Liver (tissue), 10 donors: ENCODE measurements at places on chromosomes 5 and 9. TPM values are rescaled to one million over a fixed set of nuclear protein-coding genes. Genes with fewer than 3 reads are reported as not detected.

DNA sequence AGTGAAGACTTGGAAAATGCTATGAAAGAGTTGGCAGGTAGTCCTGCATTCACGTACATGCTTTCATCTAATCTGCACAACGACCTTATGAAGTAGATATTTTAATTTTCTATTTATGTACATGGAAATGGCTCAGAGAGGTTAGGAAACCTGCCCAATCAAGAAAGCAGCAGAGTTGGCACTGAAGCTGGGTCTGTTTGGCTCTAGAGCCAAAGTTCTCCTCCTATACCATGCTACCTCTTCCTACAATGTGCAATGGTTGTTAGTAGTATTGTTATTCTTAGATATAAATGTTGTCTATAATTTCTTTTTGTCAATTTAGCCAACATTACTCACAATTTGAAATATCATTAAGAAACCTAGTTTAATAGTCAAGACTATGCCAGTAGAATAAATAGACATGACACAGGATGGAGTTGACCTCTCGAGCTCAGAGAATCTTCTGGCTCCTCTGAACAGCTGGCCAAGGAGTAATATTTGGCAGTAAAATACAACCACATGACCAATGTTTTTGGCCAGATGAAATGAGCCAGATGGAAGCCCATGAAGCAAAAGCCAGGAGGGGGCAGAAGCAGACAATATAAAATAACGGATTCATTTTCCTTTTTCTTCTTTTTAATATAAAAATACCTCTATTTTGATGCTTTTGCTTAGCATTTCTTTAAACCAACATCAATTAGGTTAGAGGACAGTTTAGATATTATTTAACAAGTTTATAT is 542.3 kb downstream of the PDE4D start:
- H3K27me3 ChIP-seq, result no peaks in the 10 kb centered on the region
- no peak for DNase-seq
- no peaks in the 10 kb centered on the region for H3K4me1 ChIP-seq
- no peak overlapping the region for H3K4me3 ChIP-seq
- no peak overlapping the region for H3K27ac ChIP-seq
- no peaks in the 10 kb centered on the region for H3K36me3 ChIP-seq

GRCh38 chr5:76332102-76332501 is 71.0 kb upstream of the IQGAP2 start:
- no peaks in the 10 kb centered on the region for H3K36me3 ChIP-seq
- H3K4me1 ChIP-seq, result peaks cover 3% of the 10 kb centered on the region
- no peaks in the 10 kb centered on the region for H3K27me3 ChIP-seq
- H3K4me3 ChIP-seq, result no peak overlapping the region

- peaks cover 2% of the 10 kb centered on the region for H3K36me3 ChIP-seq
- peaks cover 5% of the 10 kb centered on the region for H3K4me1 ChIP-seq
- peak overlapping the region; percentile 43 for H3K27ac ChIP-seq
- DNase-seq, result no peak
- no peaks in the 10 kb centered on the region for H3K27me3 ChIP-seq
- no peak overlapping the region for H3K4me3 ChIP-seq
Observed at GRCh38 chr9:752201-752600, 89.3 kb upstream of the DMRT1 start.

- H3K4me1 ChIP-seq, result no peaks in the 10 kb centered on the region
- no peak for DNase-seq
- H3K36me3 ChIP-seq, result no peaks in the 10 kb centered on the region
- no peak overlapping the region for H3K4me3 ChIP-seq
- no peaks in the 10 kb centered on the region for H3K27me3 ChIP-seq
- no peak overlapping the region for H3K27ac ChIP-seq
Observed at GRCh38 chr5:170195961-170196360, 36.8 kb upstream of the C5orf58 start.

DNA sequence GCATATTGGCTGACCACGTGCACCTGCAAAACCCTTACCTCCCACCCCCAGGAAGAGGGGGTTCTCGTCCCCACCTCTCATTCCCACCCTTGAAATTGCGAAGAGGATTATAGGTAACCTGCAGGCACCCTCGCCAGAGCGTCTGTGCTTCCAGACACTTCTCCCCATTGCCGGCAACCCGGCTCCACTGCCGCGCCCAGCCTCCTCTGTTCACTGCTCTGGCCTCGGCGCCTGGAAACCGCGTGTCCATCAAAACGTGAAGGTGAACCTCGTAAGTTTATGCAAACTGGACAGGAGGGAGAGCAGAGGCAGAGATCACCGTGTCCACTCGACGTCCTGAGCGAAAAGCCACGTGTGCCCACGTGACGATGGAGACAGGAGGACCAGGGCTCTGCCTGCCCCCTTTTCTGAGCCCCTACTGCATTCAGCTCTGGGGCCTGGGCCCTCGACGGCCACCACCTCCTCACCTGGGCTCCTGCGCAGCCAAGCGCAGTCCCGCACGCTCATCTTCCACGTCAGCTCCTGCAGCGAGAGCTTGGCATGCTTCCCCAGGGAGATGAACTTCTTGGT is 1.9 kb downstream of the TERT start:
- no peak overlapping the region for H3K27ac ChIP-seq
- H3K4me1 ChIP-seq, result peaks cover 8% of the 10 kb centered on the region
- H3K27me3 ChIP-seq, result no peaks in the 10 kb centered on the region

DNA sequence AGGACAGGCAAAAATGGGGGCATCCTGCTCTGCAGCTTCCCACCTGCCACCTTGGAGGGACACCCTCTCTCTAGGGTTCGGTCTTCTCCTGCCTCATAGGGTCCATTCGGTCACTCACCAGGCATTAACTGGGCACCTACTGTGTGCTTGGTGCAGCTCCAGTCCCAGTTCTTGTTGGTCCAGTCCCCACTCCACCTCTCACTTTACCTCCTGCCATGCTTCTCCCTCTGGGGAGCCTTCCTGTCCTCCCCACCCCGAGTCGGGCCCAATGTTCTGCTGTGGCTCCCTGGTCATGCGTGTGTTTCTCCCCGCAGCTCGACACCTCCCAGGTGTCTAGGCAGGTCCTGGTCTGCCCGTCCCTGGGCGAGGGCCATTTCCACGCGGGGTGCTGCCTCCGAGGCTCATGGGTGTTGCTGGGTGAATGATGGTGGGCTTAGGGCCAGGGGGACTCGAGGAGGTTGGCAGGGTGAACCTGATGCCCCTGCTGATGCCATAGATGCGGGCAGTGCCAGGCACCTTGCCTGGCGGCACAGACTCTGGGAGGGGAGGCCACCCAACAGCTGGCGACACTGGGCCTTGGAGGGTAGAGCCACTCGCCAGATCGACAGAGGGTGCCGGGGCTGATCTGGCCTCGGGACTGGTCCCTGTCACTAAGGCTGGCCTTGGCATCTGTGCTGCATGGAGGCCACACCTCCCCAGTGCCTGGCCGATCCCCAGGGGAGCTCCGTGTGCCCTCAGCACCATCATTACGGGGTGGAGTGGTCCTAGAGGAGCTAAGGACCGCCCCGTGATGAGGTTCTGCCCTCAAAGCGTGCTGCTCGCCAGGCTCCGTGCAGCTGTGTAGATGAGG is 66.0 kb upstream of the RNU6ATAC start:
- no peak overlapping the region for H3K4me3 ChIP-seq
- DNase-seq, result no peak
- H3K27me3 ChIP-seq, result no peaks in the 10 kb centered on the region
- H3K4me1 ChIP-seq, result peaks cover 20% of the 10 kb centered on the region
- no peaks in the 10 kb centered on the region for H3K36me3 ChIP-seq
- H3K27ac ChIP-seq, result peak overlapping the region; percentile 58

GRCh38 chr5:93247105-93247504 is 333.9 kb downstream of the NR2F1-AS1 start:
- H3K27ac ChIP-seq, result peak overlapping the region; percentile 40
- no peaks in the 10 kb centered on the region for H3K4me1 ChIP-seq
- DNase-seq, result no peak
- no peaks in the 10 kb centered on the region for H3K36me3 ChIP-seq

- H3K4me3 ChIP-seq, result no peak overlapping the region
- no peaks in the 10 kb centered on the region for H3K27me3 ChIP-seq
- peak overlapping the region; percentile 86 for H3K27ac ChIP-seq
- H3K4me1 ChIP-seq, result peaks cover 21% of the 10 kb centered on the region
Observed at GRCh38 chr5:142520885-142521284, 165.0 kb downstream of the FGF1 start.

GRCh38 chr5:146003852-146004251 is 67.5 kb downstream of the SH3RF2 start:
- H3K4me3 ChIP-seq, result no peak overlapping the region
- H3K4me1 ChIP-seq, result no peaks in the 10 kb centered on the region
- H3K27me3 ChIP-seq, result no peaks in the 10 kb centered on the region
- peaks cover 5% of the 10 kb centered on the region for H3K36me3 ChIP-seq
- no peak overlapping the region for H3K27ac ChIP-seq

GRCh38 chr9:133374612-133375115 is 1.2 kb downstream of the SURF4 start:
- H3K36me3 ChIP-seq, result peaks cover 2% of the 10 kb centered on the region
- DNase-seq, result no peak
- peaks cover 21% of the 10 kb centered on the region for H3K4me1 ChIP-seq

DNA sequence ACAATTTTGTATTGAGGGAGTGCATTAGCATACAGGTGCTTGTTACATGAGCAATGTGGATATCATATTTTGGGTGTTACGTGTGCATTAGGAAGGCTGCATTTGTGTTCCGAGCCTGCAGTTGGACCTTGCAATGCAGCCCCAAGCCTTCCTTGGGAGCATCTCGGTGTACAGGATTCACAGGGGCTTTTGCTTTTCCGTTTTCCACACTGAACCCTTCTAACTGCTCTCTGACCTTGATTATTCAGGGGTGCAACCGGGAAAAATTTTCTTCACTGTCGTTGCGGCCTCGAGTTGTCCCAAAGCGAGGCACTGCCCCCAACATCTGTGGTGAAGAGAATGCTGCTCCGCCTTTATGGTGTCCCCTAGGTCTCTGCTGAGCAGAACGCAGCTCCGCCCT is 80.1 kb upstream of the PLEKHG4B start:
- no peak overlapping the region for H3K27ac ChIP-seq
- no peaks in the 10 kb centered on the region for H3K27me3 ChIP-seq
- no peaks in the 10 kb centered on the region for H3K4me1 ChIP-seq
- no peak overlapping the region for H3K4me3 ChIP-seq
- H3K36me3 ChIP-seq, result no peaks in the 10 kb centered on the region

DNA sequence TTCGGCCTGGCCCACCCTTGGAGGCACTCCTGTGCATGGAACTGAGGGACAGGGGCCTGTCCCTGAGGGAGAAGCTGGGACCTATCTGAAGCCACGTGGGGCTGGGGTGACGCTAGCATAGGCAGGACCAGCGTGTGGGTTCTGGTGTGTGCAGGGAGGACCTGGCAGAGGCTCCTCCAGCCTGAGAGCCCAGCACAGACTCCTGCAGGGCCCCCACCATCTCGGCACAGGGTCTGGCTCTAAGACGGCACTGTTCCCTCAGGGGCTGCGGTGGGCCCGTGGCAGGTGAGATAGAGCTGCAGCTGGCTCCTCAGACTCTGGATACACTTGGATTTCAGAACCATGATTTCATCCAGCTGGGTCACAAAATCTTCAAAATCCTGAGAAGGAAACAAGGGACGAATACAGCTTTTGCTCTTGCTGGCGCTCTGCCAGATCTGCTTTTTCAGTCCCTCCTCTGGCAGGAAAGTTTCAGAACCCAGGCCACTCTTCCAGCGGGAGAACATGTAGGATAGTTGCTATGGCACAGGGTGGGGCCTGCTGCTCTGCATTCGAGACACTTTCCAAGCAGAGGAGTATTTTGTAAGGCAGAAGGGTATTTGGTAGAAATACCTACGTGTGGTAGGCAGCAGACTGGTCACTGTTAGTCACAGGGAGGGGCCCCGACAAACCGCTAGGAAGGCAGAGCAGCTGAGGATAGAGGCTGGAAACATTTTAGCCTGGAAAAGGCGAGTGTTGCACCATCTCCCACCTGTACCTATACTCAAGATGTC is 74.7 kb downstream of the KIF24 start:
- no peak for DNase-seq
- H3K27me3 ChIP-seq, result no peaks in the 10 kb centered on the region
- no peak overlapping the region for H3K27ac ChIP-seq
- H3K4me1 ChIP-seq, result peaks cover 11% of the 10 kb centered on the region
- peaks cover 21% of the 10 kb centered on the region for H3K36me3 ChIP-seq

- H3K4me3 ChIP-seq, result no peak overlapping the region
- H3K27me3 ChIP-seq, result no peaks in the 10 kb centered on the region
Observed at GRCh38 chr9:114638404-114638803, 19.2 kb downstream of the TEX53 start.

DNA sequence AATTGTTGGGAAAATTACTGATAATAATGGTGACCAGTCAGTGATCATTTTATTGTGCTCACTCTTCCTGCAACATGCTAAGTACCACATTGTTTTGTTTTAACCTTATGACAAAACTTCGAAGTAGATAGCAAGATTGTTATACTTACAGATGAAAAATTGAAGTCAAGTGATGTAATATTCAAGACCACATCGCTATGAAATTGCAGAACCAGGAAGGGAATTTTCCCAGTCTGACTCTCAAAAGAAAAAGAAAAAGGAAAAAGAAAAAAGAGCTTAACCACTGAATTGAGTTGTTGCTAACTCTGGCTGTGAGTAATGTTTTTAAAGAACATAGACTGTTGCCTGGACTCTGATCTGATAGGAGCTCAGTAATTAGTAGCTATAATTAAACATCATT is 170.6 kb upstream of the HAPLN1 start:
- no peaks in the 10 kb centered on the region for H3K27me3 ChIP-seq
- no peak for DNase-seq
- no peaks in the 10 kb centered on the region for H3K4me1 ChIP-seq
- no peak overlapping the region for H3K4me3 ChIP-seq
- H3K27ac ChIP-seq, result no peak overlapping the region

GRCh38 chr9:137056739-137057415 is 3.0 kb upstream of the ENTPD2 start:
- no peak overlapping the region for H3K4me3 ChIP-seq
- no peak for DNase-seq
- H3K27me3 ChIP-seq, result no peaks in the 10 kb centered on the region
- no peak overlapping the region for H3K27ac ChIP-seq

- no peak for DNase-seq
- no peak overlapping the region for H3K4me3 ChIP-seq
- H3K4me1 ChIP-seq, result peaks cover 4% of the 10 kb centered on the region
- peak overlapping the region; percentile 53 for H3K27ac ChIP-seq
- H3K27me3 ChIP-seq, result no peaks in the 10 kb centered on the region
Observed at GRCh38 chr5:88734191-88734640, 148.8 kb downstream of the MEF2C start.

GRCh38 chr5:14204785-14205321 is 61.7 kb downstream of the TRIO start:
- no peak for DNase-seq
- H3K4me3 ChIP-seq, result no peak overlapping the region
- H3K27ac ChIP-seq, result peak overlapping the region; percentile 73
- peaks cover 44% of the 10 kb centered on the region for H3K4me1 ChIP-seq
- H3K36me3 ChIP-seq, result no peaks in the 10 kb centered on the region
- no peaks in the 10 kb centered on the region for H3K27me3 ChIP-seq

- DNase-seq, result no peak
- no peak overlapping the region for H3K27ac ChIP-seq
- peaks cover 15% of the 10 kb centered on the region for H3K4me1 ChIP-seq
- H3K27me3 ChIP-seq, result no peaks in the 10 kb centered on the region
- no peaks in the 10 kb centered on the region for H3K36me3 ChIP-seq
Observed at GRCh38 chr5:149799965-149800516, 69.9 kb downstream of the PPARGC1B start.

Gene C5orf52
- total RNA-seq, result not detected

Gene C9orf152
- not detected for total RNA-seq

Gene AGGF1
- 16.7 TPM for total RNA-seq

Gene COL23A1
- 1.4 TPM for total RNA-seq
